NCI-H2081 (cell line): ENCODE measurements at places on chromosomes 1 and 21.
A peak's percentile ranks its signal among the peaks of the same experiment; 100 is the strongest.

GRCh38 chr1:181257117-181257516, 168.6 kb downstream of the IER5 start:
- no peak for DNase-seq

- peak; percentile 87 for DNase-seq
Measured at GRCh38 chr1:159798893-159799292, 3.3 kb upstream of the FCRL6 start.

DNA sequence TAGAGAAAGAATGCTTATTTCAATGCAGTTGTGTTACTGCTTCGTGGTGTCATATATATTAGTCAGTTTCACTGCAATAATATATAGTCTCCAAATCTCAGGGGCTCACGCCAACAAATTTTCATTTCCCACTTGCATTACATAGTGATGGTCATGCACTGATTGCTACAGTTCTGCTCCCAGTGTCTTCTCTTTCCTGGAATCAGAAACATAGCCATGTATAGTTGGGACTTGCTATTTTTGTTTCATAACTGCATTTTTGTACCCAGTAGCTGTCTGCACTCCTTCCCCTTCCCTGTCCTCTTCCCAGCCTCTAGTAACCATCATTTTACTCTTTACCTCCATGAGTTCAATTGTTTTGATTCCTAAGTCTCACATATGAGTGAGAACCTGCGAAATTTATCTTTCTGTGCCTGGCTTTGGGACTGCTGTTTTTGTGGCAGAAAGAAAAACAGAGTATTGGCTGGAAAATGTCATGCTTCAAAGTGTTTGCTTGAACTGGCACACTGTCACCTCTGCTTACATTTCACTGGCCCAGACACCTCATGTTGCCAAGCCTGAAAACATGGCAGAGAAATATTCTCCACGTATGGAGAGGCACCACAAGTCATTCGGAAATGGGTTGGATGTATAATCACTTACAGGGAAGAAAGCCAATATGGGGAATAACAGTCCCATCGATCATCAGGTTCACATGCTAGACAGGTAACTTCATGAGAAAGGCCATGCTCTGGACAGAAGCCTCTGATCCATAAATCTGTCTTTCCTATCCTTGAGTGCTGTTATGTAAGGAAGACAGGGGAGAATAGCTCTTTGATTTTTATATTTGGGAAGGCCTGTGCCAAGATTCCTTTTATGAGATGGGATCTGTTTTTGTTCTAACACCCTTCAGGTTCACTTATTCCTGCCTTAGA, 60.4 kb upstream of the BACH1 start:
- no peak for DNase-seq

DNA sequence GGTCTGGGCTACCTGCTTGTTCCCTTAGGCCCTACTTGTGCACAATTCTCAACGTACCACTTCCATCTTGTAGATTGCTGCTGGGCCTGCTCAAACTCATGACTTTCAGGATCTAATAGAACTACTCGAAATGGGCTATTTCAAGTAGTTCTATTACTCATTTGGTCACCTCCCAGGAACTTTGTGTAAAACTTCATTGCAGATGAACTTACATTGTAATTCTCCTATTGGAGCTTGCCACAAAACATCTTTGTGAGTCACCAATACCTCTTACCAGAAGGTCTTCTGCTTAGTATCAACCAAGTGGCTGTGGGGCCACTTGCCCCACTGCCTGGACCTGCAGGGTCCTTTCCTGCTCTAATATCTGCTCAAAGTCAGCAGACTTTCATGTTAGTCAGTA, 10.7 kb upstream of the MYOCOS start:
- no peak for DNase-seq

GRCh38 chr21:25960402-25960801, 210.2 kb downstream of the APP start:
- no peak for DNase-seq

DNA sequence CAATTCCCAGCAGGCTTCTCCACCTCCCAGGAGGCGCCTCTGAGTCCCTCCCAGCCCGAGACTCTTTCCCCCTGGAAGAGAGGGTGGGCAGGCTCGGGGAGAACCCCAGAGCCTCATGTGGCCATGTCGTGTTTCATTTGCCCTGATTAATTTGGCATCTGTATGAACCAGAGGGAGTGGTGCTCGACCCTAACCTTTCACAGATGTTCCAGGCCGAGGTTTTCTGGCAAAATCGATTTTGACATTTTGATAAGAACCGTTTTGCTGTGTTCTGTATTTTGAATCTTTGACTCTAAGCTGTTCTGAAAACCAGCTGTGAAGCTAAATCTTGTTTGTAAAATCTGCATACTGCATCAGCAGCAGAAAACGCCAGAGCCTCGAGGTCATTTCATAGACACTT, 367.4 kb downstream of the CAMTA1 start:
- DNase-seq: no peak

GRCh38 chr1:112906150-112906698, 49.8 kb downstream of the SLC16A1 start:
- DNase-seq: no peak

DNA sequence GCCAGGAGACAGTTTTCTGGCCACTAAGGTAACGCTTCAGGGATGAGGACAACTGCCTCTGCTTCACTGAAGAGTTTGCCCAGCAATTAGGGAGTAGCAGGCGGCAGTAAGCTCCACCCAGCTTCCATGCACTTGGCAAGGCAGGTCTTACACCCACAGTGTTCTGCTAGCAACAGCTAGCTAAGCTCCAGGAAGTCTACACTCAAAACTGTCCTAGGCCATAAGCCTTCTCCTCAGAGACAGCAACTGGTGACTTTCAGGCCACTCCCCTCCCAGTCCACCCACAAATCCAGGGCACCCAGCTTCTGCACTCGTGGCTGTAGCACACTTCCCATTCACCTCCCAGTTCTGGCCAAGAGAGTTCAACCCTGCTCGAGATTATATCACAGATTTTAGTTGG, 47.3 kb downstream of the KMO start:
- DNase-seq: peak; percentile 15

- no peak for DNase-seq
Measured at GRCh38 chr1:47931395-47931794, 65.8 kb downstream of the TRABD2B start.

DNA sequence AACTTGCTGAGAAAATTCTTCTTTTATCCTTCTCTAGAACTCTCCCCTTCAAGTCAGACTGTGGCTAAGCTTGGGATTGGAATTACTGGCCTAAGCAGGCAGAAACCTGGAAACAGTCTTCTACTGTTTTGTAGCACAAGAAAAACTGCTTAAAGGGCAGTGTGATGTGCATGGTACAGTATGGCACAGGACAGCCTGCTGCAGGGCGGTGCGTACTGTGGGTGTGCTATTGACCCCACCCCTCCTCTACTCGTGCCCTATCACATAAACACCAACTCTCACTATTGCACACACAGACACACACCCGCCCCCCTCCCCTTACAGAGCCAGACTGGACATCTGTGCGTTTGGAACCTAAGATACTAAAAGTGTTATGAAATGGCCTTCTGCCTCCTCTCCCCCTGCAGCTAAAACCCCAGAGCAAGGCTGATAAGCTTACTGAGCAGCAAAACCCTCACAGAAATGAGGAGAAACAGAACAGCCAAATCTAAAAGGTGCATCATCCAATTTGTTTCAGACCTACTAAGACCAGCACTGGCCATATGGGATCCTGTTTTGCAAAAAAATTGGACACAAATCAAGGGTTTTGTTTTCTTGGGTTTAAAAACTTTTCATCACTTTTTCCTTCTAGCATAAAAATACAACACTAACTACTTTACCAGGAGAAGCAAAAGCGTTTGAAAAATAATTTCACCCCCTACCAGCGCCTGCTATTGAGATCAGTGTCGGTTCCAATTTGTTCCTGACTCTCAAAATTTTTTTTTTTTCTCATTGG, 355.8 kb upstream of the LYPLAL1 start:
- DNase-seq: no peak

GRCh38 chr1:52416811-52417210, 12.4 kb downstream of the PRPF38A start:
- no peak for DNase-seq

- DNase-seq: peak; percentile 6
Measured at GRCh38 chr1:74429580-74429979, 82.8 kb downstream of the LRRC53 start.

DNA sequence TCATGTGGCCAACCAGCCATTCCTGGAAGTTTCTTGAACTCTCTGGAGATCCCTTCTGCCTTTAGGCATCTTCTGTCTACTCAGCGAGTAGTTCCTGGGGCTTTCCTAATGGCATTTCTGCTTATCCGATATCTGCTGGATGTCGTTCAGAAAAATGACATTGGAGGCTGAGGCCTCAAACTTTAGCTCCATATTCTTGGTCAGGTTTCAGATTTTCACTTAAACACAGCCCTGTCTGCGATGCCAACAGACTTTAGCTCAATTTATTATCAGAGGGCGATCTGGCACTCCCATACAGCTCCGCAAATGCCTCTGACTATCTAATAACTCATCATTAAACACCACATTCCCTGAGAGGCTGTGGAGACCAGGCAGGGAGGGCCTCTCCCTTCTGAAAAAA, 46.3 kb upstream of the ETS2 start:
- DNase-seq: no peak

DNA sequence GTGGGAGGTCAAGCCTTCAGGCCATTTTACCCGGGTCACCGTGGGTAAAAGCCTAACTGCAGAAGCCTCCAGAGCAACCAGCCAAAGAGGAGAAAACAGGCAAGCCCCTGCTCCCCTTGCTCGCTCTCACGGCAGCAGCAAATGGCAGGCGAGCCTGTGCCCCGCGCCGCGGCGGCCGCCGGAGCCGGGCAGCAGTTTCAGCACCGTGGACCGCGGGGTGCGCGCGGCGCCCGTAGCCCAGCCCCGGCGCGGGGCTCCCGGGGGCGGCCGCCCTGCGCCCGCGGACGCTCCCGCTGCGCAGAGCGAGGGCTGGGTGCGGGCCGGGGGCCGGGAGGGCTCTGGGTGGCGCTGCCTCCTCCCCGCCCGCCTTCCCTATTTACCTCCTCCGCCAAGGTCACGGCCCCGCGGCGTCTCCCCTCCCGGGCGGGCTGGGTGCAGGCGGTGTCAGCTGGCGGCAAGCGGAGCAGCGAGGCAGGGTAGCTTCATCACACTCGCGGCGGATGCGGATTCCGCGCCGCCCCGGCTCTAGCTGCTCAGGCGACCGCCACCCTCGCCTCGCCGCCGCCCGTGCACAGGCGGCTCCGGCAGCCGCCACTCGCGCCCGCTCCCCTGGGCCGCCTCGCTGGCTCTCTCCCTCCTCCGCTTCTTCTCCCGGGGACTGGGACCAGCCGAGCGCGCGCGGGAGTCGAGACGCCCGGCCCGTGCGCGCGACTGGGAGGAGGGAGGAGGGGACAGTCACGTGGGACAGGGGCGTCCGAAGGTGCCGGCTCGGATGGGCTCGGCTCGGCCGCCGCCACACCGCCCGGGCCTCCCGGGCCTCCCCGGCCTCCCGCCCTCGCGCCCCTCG, at the start of gene RGS7:
TSS of gene RGS7 (minus strand) at position 687 of the 847 bp plus-strand sequence.
- DNase-seq: peak; percentile 85

- peak; percentile 10 for DNase-seq
Measured at GRCh38 chr1:228405200-228405978, 1.2 kb downstream of the TRIM11 start.

GRCh38 chr1:1333551-1334241, 2.6 kb downstream of the TAS1R3 start:
- no peak for DNase-seq

GRCh38 chr1:2186901-2187300, 7.7 kb downstream of the FAAP20 start:
- DNase-seq: no peak

GRCh38 chr1:44619261-44619900, 54.9 kb downstream of the TMEM53 start:
- DNase-seq: no peak

- no peak for DNase-seq
Measured at GRCh38 chr21:14603202-14603601, 57.1 kb upstream of the SAMSN1 start.

DNA sequence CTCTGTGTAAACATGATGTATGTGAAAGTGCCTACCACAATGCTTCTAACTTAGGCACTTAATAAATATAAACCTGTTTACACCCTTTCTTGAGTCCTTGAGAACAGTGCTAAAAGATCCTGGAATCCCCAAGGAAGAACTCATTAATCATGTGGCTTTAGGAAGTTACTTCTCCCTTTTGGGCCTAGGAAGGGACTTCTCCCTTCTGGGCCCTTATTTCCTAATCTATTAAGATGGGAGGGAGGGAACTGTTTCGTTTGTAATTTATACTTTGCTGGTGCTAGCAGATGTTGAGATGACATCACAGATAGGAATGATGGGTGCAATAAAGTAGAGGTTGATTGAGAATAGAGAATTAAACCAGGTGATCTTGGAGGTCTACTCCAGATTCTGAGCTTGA, 1.2 kb downstream of the BTF3L4 start:
- no peak for DNase-seq

DNA sequence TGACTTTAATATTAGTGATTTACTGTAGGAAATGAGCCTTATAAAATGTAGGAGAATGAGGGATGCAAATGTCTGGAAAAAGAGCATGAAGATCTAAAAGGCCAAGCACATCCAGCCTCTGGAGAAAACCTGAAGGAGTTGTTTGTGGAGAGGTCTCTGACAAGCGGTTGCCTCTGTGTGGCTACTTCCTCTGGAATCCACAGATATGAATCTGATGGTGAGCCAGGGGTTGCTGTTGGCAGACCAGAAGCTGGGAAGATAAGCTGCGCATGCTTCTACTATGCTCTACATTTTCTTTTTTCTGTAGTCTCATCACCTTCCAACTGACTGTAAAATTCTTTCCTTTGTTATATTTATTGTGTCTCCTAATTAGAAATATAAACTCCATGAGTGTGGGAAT, 248.6 kb downstream of the OLFM3 start:
- no peak for DNase-seq

DNA sequence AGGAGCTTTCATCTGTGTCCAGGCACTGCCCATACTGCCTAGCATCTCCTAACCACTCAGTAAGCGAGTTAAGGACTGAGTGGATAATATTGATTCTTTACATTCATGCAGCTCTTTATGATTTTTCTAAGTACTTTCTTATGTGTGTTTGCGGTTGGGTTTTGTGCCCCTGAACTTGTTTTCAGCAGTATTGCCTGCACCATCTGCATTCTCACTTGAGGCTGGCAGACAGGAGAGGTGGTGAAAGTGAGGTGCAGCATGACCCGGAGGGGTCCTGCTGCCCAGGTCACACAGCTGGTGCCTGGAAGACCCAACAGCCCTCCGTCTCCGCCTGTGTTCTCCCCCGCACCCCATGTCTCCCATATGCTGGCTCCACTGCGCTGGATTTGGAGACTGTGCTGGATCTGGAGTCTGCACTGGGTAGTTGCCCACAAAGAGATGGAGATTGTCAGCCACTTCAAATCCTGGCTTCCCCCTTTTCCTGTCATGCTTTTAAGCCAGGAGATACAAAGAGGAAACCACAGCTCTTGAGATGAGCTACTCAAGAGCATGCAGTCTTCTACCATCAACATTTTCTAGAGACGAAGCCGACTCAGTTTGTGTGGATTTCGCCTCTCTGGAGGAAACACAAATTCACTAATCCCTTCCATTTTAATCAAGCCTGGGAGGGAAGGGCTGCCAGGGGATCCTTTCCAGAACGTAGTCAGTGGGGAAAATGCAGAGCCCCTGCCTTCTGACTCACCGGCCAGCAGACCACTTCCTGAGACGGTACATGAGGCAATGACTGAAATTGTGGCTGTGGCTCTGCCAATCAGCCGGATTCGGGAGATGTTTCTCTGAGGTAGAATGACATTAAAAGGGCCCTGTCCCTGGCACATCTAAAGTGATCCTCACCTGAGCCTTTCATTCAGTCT, 71.7 kb upstream of the ANGPTL1 start:
- DNase-seq: no peak
